ENCODE measurements at places on chromosomes 13 and 19.

DNA sequence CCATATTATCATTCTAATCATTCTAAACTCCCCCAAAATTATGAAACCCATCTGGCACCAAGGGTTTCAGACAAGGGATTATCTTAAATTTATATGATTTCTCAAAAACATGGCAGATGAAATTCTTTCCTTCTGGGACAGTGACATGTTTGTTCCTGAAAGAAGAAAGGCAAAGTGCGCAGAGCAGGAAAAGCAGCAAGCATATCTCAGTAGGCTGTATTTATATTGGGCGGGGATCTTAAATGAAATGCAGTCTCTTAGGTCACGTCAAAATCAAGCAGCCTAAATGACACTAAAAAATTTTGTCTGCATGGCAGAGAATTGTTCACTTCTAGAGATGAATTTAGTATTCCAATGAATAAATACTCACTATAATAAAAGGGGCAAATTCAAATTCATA, 49.3 kb downstream of the RCBTB2 start:
- DNase-seq, result no peak

DNA sequence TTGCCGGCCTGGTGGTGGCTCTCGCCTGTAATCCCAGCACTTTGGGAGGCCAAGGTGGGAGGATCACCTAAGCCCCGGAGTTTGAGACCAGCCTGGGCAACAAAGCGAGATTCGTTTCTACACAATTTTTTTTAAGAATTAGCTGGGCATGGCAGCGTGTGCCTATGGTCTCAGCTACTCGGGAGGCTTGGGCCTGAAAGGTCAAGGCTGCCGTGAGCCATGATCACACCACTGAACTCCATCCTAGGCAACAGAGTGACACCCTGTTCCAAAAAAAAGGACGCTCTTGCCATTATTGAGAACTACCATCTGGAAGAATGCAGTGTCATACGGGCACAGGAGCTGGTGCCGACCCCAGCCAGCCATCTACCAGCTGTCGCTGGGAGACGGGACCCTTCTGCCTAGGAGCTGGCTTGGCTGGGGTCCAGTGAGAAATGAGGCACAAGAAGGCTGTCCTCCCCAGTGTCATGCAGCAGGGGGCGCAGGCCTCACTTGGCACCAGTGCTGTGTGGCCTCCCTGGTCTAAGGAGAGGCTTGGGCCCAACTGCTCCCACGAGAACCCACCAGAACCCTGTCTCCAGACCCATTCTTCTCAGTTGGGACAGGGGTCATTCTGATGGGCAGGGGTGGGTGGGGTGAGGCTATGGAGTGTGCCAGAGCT, 12.2 kb upstream of the RELB start:
- peak; percentile 46 for DNase-seq

- DNase-seq, result peak; percentile 66
Measured at GRCh38 chr19:46840498-46840942, 10.1 kb downstream of the AP2S1 start.

- peak; percentile 35 for DNase-seq
Measured at GRCh38 chr13:32314271-32315237, 609 bp downstream of the ZAR1L start.

GRCh38 chr19:30116984-30117555, 175.0 kb downstream of the URI1 start:
- DNase-seq, result no peak

GRCh38 chr13:106874323-106874722, 306.4 kb upstream of the ARGLU1 start:
- no peak for DNase-seq

DNA sequence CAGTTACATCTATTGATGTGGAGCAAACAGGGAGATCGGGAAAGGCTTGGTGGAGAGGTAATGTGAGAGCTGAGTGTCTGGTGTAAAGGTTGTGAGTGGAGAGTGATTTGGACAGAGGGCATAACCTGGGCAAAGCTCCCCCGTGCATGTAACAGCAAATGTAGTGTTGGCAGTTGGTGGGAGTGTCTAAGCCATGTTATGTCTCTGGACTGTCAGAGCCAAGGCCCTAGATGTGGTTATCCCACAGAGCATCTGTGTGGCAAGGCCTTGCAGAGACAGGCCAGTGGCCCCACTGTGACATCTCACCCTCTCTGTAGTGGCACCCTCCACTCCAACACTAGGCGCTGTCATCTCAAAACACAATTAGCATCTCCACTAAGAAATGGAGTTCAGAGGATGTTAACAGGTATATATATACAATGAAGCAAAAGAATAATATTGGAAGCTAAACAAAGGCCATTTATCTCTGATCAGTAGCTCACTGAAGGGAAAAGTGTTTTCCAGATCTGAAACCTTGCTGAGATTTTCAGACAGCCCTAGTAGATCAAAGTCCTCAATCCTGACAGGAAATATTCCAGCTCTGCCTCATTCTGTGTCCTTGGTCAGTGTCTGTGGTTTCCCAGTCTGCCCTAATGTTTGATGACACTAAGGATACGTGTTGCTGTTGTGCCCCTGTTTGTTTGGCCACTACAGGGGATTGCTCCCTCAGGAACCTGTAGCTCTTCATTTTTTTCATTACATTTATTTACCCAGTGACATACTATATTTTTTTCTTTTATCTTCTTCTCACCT, 20.2 kb downstream of the POLR1D start:
- DNase-seq, result no peak

DNA sequence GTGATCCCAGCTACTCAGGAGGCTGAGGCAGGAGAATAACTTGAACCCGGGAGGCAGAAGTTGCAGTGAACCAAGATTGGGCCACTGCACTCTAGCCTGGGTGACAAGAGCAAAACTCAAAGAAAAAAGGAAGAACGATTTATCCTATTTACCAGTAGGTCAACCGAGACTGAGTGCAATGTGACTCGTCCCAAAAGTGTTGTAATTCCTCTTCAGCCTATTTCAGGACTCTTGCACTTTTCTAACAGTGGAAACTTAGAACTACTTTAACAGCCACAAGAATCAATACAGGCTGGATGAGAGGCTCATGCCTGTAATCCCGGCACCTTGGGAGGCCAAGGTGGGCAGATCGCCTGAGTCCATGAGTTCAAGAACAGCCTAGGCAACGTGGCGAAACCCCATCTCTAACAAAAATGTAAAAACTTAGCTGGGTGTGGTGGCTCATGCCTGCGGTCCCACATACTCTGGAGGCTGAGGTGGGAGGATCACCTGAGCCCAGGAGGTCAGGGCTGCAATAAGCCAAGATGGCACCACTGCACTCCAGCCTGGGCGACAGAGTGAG, 4.3 kb upstream of the NR1H2 start:
- no peak for DNase-seq

GRCh38 chr13:73341748-73342147, 282.9 kb downstream of the KLF5 start:
- DNase-seq, result no peak

DNA sequence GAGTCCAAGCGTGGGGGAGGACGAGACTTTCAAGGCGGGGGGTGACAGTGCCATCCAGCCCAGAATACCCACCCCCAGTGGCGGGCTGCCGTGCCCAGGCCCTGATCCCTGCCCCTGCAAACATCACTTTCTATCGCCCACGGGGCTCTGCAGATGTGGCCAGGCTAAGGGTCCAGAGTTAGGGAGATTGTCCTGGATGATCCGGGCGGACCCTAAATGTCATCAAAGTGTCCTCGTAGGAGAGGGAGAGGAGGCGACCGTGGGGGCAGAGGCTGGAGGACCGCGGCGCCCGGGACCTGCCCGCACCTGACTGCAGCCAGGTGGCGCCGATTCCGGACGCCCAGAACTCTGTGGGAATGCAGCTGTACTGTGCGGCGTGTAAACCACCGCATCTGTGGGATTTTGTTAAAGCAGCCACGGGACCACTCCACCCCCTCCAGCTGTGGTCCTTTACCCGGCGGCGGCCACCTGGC, 32.4 kb downstream of the GJA3 start:
- DNase-seq, result no peak

GRCh38 chr19:45924891-45925447, 10.4 kb upstream of the NANOS2 start:
- no peak for DNase-seq

DNA sequence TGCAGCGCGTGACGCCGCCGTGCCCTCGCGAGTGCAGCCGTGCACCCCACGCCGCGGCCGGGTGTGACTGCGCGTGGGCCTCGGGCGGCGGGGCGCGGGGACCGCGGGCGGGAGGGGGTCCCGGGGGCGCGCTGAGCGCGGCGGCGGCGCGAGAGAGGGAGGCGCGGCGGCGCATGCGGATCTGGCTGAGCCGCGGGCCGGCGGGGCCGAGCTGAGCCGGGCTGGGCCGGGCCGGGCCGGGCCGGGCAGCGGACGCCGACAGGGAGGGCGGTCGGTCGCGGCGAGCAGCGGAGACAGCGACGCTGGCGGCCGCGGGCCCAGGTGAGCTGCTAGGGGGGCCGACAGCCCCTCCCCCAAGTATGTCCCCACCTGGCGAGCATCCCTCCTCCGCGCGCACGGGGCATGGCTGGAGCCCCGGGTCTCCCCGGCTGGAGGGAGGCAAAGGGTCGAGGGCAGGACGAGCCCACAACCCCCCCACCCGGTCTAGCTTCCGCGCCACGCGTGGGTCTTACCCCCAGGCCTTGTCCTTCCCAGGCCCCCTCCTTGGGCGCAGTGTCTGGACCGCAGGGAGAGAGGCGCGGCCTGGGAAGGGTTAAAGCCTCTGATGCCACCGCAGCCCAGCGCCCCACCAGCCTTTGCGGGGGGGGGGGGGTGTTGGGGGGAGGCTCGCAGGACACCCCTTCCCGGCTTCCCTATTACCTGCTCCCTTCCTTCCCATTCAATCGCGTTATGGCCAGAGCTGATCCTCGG, at the start of gene SPTBN4:
SPTBN4 (plus strand) TSS at position 17 of the 750 bp plus-strand sequence. CDS start 5,621 bp downstream, outside the sequence.
- DNase-seq, result no peak

DNA sequence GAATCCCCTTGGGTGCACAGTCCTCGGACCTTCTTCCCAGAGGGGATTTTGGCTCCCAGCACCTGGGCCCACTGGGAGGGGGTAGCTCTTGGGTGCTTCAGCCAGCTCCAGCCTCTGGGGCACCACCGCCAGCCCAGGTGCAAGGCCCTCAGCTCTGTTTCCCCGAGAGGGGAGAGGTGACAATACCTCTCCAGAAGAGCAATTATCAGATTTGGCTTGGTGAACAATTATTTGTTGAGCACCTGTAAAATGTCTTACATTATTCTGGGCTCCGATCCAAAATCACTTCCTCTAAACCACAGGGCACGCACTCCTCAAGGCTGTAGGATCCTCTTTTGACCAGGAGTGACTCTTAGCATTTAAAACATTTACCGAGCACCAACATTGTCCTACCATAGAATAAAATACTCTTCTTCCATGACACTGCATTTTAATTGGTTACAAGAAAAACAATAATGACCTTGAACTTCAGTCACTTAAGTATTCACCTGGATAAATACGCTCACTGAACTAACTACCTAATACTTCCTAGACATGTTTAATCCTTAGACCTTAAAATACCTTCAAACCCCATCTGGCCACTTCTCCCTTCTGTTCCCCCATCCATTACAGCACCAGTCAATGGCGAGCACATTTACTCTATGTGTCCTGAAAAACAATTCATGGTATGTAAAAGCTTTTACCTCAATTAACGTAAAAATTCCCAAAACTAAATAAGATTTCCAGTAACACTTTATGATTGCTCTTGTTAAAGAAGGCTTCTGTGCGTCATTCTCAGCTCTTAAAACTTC, 54.8 kb downstream of the ABCC4 start:
- peak; percentile 47 for DNase-seq

DNA sequence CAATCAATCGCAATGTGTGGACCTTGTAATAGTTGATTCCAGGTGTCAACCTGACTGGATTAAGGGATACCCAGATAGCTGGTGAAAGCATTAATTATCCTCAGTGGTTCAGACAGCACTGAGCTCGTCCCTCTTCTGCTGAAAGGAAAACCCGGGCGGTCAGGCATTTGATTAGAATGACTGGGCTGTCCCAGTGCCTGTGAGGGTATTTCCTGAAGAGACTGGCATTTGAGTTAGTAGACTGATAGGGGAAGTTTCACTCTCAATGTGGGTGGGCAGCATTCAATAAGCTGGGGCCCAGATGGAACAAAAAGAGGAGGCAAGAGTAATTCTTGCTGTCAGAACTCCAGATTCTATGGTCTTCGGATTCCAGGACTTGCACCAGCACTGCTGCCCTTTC, 31.9 kb downstream of the KPNA3 start:
- no peak for DNase-seq

- DNase-seq, result no peak
Measured at GRCh38 chr19:17590866-17591265, 35.4 kb downstream of the COLGALT1 start.

Data from pons (tissue), 1 donor.